KG1 (cell line): ENCODE measurements at places on chromosomes 12 and 14.

DNA sequence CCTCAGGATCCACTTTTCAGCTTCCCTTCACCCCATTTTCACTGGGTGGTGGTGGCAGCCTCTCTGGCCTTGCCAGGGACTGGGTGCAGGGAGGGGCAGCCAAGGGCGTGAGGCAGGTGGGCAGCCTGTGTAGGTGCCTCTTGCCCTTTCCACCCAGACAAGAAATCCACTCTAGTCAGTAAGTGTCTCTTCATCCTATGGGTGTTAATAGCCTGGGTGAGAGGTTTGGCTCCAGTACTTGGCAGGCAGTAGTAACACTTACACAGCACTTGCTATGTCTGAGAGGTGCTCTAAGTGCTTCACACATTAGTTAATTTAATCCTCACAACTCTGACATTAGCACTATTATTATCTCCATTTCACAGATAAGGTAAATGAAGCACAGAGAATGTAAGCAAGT is 171.9 kb downstream of the EMP1 start:
- DNase-seq, result no peak

- DNase-seq, result no peak
Observed at GRCh38 chr14:67533754-67534085, 630 bp downstream of the PLEKHH1 start.

DNA sequence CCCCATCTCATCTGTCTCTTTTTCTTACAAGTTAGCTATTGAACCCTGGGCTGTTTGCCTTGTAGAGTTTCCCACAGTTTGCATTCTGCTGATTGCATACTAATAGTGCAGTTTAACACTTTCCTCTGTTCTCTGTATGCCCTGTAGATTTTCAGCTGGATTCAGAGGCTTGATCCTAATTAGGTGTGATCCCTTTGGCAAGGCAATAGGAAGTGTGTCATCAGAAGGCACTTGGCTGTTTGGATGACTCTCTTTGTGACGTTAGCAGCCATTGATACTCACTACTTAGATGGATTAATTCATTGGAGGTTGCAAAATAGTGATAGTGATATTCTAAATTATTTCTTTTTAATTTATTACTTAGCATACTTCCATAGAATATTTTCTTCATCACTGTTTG is 33.6 kb downstream of the FUT8 start:
- DNase-seq, result no peak

DNA sequence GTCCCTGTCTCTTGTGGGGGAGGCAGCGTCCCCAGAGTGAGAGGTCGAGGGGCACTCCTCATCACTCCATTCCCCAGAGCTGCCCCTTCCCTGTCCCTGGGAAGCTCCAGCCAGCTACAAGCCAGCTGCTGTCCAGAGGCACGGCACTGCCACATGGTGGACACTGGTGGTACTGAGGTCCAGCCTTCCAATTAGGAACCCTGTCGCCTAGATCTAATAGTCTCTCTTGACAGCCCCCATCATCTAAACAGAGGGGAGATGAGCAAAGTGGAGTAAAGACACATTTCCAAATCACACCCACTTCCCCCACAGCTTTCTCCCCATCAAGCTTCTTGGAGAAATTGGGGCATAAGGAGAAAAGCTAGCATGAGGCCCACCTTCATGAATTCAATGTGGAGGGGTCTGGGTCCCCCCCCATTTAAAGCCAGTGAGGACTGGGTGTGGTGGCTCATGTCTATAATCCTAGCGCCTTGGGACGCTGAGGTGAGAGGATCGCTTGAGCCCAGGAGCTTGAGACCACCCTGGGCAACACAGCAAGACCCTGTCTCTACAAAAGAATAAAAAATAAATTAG is 2.1 kb upstream of the INHBE start:
- DNase-seq, result no peak
